ENCODE measurements at places on chromosomes 3 and 15. TPM values are rescaled to one million over a fixed set of nuclear protein-coding genes. Genes with fewer than 3 reads are reported as not detected.
A peak's percentile ranks its signal among the peaks of the same experiment; 100 is the strongest.

DNA sequence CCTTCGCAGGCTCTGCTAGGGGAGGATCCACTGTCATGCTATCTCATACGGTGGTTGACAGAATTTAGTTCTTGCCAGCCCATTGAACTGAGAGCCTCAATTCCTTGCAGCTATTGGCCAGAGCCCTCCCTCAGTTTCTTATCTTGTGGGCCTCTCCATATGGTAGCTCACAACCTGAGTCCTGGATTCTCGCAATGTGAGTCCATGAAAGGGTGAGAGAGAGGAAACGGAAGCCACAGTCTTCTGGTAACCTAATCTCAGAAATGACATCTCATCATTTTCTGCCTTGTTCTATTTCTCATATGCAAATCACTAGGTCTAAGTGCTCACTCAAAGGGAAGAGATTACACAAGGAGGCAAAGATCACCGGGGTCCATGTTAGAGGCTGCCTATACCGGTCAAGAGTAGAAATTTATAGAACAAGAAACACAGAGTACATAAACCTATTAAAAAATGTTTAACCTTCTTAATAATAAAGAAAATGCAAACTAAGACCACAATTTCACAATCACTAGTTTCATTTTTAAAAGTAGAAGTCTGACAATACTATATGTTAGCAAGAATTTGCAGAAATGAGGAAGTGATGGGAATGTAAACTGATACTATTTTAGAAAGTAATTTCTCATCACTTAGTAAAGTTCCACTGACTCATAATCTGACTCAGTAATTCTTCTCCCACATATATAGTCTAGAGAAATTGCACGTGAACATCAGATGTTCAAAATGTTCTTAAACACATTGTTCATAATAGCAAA, 378.4 kb upstream of the AGTR1 start:
- no peak for DNase-seq

GNAT1 gene
- total RNA-seq: not detected

DNA sequence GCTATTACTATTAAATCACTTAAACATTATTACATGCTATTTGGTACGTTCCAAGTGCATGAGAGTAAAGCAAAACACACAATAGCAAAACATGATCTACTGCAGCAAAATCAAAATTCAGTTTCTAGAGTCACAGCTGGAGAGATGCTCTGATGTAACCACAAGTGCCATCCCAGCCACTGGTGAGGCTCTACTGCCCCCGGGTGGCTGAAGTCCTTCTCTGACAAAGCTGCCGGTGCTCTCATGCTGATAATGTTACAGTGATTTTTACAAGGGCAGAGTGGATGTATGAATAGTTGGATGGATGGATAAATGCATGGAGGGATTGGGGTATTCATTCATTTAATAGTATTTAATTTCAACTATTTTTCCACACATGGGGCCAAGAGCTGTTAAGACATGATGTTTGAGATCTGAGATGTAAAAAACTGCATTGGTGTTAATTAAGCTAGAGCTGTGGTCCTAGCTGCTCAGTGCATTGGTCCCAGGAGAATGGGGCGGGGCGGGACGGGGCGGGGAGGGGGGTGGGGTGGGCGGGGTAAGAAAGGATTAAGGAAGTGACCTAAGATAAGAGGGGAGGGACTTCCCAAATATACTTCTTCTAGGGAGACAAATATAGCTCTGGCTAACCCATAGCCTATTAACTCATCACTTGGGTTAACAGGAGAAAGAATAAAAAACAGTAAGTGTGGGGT, 5.3 kb upstream of the SPESP1 start:
- peak; percentile 81 for DNase-seq

DNA sequence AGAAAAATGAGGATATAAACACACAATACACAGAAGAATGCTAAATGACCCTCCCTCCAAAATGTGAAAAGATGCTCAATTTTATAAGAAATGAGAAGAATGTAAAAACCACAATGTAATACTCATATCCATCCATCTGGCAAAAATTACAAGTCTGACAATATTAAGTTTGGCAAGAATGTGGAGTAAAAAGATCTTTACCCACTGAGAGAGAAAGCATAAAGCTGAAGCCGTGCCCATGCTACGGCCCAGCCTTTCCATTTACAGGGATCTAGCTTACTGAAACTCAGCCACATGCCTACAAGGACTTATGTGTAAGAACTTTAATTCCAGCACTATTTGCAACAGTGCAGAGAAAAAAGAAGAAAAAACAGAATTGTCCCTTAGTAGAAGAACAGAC, 42.9 kb downstream of the ATP13A3 start:
- DNase-seq: no peak

DNA sequence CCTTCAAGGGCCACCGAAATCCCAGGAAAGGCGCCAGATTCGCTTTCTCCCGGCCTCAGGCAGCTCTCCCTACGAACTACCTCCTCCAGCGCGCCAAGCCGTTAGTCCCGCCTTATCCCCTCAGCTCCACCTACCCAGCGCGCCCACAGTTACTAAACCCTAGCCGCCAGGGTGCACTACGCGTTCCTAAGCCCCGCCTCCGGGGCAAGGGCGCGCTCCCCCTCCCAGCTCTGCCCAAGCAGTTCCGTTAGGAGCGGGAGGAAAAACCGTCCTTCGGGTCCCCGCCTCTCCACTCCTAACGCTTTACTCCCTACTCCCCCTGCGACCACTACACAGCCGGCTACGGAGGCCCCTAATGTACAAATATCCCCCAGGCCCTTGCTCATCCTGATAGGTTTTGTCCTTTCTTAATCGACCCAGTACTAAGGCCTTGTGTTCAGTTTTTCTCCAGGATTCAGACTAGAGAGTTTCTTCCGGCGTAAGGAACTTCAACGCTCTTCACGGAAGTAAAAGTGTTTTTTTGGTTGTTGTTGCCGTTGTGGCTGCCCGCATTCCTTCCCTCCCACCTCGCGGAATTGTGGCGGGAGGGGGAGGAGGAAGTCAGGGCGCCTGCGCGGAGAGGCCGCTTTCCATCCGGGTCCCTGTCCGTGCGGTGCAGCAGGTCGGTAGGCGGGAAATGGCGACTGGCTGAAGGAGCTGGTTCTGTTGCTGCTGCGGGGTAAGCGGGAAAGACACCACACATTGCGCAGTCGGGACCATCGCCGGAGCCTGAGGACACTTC, at the start of gene CTDSPL2:
Gene CTDSPL2 (plus strand): TSS at position 655 of the 781 bp plus-strand sequence. CDS start 31,386 bp downstream, outside the sequence.
- peak; percentile 99 for DNase-seq

- no peak for DNase-seq
Measured at GRCh38 chr3:16331319-16331883, 66.4 kb downstream of the OXNAD1 start.

GRCh38 chr3:39390181-39390580, 7.0 kb downstream of the SLC25A38 start:
- DNase-seq: no peak

GRCh38 chr3:196440696-196441095, 8.5 kb upstream of the UBXN7 start:
- DNase-seq: no peak

DNA sequence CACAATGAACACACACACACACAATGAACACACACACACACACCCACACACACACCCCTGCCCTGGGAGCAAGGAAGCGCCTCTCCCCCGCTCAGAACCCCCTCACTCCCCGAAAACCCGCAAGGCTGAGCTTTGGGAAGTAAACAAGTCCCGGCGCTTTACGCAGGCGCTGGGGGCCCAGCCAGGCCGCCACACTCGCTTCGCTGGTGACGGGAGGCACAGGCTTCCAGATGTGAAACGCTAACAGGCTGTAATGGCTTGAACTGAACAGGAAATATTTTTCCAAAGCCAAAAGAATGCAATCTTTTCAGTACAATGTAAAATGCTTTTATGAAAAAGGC, 122.7 kb upstream of the IGF1R start:
- no peak for DNase-seq

GRCh38 chr15:61479613-61480012, 250.5 kb upstream of the RORA start:
- DNase-seq: no peak

DNA sequence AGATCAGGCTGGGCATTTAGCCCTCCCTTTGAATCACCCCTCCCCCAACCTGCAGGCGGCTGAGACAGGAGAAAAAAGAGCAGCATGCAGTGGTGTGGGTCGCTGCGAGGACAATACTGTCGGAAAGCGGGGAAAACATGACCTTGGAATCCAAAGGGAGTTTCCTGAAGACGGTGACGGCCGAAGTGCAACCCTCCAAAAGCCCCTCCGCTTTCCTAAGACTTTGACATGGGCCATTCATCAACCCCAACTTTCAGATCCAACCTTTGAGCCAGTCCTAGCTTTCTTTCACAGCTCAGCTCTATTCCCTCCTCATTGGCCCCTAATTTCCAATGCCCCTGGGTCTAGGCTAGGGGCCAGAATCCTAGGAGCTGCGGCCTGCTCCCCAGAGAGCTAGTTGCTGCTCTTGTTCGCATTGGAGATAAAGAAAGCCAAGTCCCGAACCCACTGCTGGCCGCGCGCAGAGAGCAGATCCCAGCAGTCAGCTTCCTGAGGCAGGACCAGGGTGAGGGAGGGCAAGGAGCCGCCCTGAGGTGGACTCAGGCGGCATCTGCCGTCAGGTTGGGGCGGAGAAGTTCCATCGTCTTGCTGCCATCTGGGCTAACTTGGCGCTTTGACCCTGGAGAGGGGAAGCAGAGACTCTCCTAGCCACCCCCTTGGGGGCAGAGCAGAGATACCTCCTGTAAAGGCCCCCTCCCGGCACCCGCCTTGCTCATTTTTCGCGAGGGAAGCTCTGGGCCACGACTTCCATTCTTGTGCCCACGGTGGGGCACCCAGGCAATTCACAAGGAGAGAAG, 914 bp downstream of the ZIC4 start:
- no peak for DNase-seq

DNA sequence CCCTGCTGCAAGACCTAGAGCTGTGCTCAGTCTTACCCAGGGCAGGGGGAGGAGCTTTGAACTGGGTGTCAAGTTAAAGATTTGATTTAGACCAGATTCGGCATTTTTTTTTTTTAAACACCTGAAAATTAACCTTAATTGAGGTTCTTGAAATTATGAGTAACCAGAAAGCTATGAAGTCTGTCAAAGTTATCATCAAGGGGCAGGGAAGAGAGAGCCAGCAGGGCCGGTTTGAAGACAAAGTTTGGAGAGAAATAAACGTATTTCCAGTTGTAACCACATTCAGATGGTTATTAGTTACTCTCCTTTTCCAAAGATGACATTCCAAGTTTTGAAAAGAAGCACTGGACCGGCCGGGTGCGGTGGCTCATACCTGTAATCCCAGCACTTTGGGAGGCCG, 12.0 kb downstream of the TMEM266 start:
- no peak for DNase-seq

GRCh38 chr3:122074621-122075265, 19.6 kb downstream of the CD86 start:
- peak; percentile 61 for DNase-seq

GRCh38 chr15:30921781-30922479, 18.2 kb downstream of the FAN1 start:
- peak; percentile 80 for DNase-seq

DNA sequence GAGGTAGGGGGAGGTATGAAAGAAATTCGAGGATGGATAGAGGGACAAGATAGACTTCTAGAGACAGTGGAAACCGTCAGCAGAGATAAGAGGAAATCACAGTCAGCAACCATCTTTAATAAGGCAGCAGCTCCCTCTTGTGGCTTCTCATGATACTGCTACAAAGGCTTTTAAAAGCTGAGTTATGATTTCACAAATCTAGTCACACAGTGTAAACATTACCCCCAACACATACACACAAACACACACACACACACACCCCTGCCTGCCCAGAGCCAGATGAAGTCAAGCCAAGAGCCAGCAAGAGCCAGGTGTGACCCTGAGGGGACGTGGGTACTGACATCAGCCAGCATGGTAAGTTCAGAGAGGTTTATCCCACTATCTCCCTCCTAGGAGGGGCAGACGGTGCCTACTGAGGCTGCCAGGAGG, 18.9 kb upstream of the TGM5 start:
- no peak for DNase-seq

ZNF80 gene
- total RNA-seq: not detected

- peak; percentile 49 for DNase-seq
Measured at GRCh38 chr15:74873756-74874424, 725 bp upstream of the SCAMP2 start.

GRCh38 chr15:81573098-81573746, 199.2 kb upstream of the TMC3 start:
- DNase-seq: no peak

GRCh38 chr3:184812662-184813042, 686 bp downstream of the VPS8 start:
- DNase-seq: no peak

- DNase-seq: no peak
Measured at GRCh38 chr3:111531446-111531845, 10.6 kb upstream of the CD96 start.
